ENCODE measurements at places on chromosomes 1 and 21.

GRCh38 chr21:25983745-25984144 is 186.8 kb downstream of the APP start:
- DNase-seq = no peak

DNA sequence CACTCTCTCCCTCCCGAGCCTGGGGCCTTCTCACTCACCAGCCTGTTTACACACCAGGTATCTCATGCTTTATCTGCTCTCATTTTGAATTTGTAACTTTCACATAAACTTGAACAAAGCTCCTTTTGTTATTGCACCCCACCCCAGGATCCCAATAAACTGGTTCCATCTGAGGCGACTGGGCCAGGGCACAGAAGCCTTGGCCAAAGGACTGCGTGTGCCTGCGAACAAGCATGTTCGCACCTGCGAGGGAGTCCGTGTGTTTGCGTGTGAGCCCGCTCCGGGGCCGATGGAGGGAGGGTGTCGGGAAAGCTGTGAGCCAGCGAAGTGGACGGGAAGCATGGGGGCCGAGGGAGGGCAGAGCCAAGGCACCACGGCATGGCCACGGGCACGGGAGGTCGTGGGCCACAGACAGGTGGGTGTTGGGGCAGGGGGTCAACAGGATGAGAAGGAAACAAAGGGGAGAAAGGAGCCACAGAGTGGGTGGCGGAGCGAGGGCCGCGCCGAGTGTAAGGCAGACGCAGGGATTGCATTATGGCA is 98.8 kb downstream of the CASZ1 start:
- DNase-seq = no peak

GRCh38 chr1:231165371-231165770 is 3.5 kb downstream of the TRIM67 start:
- no peak for DNase-seq

- DNase-seq = no peak
These were observed 8.9 kb upstream of the MUTYH start for GRCh38 chr1:45348966-45349677.

DNA sequence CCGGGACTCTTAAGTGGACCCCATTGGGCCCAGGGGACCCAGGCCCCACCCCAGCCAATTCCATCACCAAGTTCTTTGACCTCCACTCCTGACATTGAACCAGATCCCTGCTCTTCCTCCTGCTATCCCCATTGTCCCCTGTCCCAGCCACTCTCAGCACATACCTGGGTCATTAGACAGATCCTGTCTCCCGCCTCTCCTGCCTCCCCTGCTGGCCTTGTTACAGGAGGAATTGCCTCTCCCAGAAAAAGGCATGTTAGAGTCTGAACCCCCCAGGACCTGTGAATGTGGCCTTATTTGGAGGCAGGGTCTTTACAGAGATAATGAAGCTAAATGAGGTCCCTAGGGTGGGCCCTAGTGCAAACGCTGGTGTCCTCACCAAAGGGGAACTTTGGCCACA is 301.9 kb downstream of the NPHP4 start:
- no peak for DNase-seq

DNA sequence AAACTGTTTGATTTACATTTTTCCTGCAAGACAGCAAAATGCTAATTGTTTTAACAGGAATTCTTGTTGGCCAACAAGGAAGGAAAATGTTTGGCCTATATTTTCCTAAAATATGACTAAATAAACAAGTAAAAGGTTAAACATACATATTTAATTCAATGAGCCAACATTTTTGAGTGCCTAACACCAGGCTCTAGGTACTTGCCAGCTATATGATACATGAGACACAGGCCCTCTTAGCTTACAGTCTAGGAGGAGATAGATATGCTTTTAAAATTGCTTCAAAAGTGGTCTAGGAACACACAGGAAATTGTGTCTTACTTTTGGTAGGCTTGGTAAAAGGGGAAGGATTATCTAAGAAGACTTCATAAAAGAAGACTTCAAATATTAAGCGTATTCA is 50.9 kb downstream of the PIGK start:
- DNase-seq = no peak

DNA sequence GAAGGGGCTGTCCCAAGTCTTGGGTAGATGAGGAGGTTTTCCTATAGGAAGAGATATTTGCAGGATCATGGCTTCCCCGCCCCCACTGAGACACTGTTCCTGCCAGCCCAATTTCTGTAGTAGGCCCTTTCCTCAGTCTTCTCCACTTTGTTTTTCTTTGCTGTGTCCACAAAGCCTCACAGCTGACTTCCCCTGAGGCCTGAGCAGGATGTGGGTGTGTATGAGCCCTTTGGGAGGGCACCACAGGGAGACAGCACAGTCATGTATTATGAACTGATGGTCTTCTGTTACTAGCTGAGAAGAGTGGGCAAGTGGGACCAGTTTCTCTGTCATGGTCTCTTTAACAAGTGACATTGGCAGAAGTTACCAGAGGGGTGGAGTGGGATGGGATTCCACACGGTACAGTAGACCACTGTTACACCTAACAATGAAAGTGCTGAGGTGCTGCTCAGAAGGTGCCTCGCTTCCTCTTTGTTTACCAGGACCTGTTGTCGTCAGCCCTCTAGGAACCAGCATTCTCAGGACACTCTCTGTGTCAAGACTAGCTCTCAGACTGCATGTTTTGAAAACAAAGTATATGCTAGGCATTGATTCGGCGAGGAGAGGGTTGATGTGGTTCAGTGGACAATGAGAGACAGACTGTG is 253.8 kb upstream of the HOOK1 start:
- no peak for DNase-seq

- no peak for DNase-seq
These were observed 25.8 kb upstream of the ZNF648 start for GRCh38 chr1:182087304-182087703.

- no peak for DNase-seq
These were observed 80.0 kb upstream of the CNTN2 start for GRCh38 chr1:204962742-204963632.

- no peak for DNase-seq
These were observed 47.4 kb downstream of the CLCA4 start for GRCh38 chr1:86594284-86594770.
